ENCODE measurements at places on chromosomes 3 and 15.

DNA sequence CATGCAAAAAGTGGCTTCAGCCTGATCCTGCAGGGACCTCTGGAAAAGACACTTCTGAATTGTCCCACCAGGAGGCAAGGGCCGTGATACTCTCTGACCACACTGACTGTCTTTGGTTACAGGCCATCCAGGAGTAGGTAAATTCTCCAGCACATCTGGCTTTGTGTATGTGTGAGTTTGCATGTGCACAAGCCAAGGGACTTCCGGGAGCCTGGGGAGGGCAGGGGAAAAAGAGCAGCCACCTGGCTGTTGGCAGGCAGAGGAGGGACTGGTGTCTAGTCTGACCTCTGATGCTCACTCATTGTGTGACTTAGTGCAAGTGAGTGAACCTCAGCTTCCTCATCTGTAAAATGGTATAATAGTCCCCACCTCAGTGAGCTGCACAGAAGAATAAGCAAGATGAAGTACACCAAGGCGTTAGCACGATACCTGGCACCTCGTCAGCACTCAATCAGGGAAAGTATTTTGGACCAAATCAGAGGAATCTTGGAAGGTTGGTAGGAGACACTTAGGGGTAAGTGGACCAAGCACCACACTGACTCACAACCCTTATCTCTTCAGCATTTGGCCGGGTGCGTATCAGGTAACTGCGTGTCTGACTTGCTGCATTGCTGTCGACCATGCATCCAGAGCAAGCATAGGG lies 19.1 kb downstream of the KLHL6 start:
- DNase-seq, result no peak

- no peak for DNase-seq
Measured at GRCh38 chr3:45606991-45607712, 12.6 kb downstream of the LIMD1 start.

DNA sequence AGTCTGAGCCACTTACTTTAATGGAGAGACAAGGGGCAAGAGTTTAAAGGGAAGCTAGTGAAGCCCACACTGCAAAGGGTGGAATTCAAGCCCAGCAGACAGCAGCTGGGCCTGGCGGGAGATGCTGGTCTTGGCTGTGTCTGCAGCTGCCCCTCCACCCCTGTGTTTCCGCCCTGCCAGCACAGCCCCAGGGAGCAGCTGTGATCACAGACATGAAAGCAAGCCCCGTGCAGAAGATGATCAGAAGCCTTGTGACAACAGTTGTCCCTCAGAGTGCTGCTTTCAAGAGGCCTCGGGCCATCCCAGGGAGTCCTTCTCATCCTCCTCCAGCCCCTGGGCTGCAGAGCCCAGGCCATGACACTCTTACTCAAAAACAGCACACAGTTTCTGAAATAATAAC lies 24.1 kb upstream of the SLC6A1 start:
- no peak for DNase-seq

GRCh38 chr3:11919390-11919789 lies 72.7 kb upstream of the TAMM41 start:
- DNase-seq, result no peak

DNA sequence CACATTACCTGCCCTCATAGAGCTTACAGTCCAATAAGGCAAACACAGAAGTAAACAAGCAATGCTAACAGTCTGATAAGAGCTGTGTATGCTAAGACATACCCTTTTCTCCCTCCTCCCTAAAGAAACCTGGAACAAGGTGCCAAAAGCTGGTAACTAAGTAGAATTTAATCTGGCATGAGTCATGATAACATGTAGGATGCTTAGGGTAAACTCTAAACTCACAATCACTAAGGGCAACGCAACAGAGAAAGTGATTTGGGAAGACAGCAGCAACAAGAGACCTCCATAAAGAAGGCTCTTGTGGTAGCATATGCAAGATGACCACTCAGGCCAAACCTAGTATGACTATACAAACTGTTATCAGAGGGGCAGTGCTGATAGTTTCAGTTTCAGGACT lies 55.5 kb downstream of the MYO1E start:
- no peak for DNase-seq

DNA sequence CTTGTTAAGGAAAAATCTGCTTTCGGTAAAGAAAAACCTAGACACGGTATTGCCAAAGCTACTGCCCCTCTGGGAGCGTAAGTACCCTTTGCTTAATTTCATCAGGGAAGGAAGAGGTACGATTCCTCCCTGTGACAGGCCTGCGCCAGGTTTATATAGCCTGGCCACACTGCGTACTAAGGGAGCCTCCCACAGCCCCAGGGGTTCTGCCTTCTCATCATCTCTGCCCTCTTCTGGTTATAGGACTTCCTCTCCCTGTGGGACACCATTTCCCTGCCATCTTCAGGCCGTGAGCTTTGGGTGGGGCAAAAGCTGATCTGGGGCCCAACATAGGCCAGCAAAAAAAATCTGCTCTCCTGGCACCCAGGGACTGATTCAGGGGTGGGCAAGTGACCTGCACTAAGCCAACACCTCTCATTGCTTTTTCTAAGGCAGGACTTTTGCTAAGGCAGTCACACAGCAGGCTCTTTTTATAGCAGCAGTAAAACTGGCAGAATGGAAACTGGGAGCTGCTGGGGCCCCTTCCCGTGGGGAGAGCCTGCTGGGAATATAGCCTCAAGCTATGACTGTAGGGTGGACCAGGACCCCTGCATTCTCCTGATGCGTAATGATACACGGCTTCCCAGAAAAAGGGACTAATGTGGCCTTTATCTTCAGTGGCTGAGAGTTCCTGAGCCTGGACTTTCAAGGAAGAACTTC lies 76.2 kb downstream of the PRICKLE2 start:
- DNase-seq, result no peak

DNA sequence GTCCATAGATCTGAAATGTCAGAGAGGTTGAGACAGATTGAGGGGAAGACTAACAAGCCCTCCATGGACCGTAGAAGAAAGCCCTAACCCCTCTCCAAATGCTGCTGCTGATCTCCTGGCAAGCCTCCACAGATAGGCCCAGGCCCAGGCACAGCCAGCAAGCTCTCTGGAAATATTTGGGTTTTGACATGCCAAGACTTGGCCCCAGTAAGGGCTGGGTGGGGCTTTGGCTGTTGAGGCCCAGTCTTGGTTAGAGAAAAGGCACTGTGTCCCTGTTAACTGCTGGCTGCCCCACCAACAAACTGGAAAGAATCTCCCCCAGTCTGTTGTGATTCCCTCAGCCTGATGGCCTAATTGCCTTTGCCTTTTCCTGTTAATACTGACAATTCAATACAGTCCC lies 208.8 kb upstream of the CTDSPL start:
- DNase-seq, result no peak

DNA sequence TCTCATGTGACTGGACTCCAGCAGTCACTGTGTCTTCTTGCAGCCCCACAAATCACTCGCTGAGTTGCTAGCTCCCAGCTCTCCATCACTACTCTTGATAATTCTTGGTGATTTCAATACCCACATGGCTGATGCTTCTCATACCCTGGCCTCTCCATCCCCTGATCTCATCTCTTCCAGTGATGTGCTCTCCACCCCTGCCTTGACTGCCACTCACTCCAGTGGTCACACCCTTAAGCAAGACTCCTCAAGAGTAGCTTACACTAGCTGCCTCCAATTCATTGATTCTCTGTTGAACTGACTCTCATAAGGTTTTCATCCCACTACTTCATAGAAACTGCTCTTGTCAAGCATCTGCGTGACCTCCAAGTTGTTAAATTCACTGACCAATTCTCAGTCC lies 837 bp downstream of the GRK7 start:
- DNase-seq, result no peak

DNA sequence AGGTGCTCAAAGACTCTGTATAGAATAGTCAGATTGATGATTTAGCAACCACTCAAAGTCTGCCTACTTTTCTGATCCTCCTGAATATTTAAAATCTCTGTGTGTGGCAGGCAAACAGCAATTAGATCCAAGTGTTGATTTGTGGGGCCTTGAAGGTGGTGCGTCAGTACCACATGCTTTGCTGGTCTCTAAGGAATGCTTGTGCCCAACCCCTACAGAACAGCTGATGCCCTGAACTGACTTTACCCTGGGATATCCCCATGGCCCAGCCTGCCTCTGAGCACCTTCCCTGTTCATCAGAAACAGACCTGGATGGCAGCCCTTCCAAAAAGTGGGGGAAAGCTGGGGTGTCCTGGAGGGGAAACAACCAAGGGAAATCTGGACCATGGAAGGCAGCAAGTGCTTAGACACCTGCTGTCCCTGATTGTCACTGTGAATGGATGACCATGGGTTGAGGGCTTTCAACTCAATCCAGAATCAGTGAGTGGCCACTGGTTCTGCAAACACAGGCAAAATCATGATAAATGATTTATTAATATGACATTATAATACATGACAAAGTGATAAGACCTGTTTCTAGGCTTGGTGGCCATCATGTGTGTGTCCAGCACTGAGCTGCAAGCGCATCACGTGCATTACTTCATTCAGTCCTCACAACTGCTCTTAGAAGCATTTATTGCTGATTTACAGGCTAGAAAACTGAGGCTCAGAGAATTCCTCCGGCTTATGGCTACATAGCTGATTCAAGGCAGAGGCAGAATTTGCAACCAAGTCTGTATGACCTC lies 76.1 kb upstream of the TPM1 start:
- DNase-seq, result no peak

GRCh38 chr3:45109771-45110508 lies 36.2 kb downstream of the CDCP1 start:
- DNase-seq, result no peak

- no peak for DNase-seq
Measured at GRCh38 chr3:45473841-45474240, 85.5 kb downstream of the LARS2 start.

GRCh38 chr3:42898896-42899675 lies 6.9 kb upstream of the ZNF662 start:
- no peak for DNase-seq

- DNase-seq, result no peak
Measured at GRCh38 chr3:193665370-193665989, 72.5 kb downstream of the OPA1 start.

GRCh38 chr3:106797461-106797860 lies 579.8 kb upstream of the CCDC54 start:
- DNase-seq, result no peak

DNA sequence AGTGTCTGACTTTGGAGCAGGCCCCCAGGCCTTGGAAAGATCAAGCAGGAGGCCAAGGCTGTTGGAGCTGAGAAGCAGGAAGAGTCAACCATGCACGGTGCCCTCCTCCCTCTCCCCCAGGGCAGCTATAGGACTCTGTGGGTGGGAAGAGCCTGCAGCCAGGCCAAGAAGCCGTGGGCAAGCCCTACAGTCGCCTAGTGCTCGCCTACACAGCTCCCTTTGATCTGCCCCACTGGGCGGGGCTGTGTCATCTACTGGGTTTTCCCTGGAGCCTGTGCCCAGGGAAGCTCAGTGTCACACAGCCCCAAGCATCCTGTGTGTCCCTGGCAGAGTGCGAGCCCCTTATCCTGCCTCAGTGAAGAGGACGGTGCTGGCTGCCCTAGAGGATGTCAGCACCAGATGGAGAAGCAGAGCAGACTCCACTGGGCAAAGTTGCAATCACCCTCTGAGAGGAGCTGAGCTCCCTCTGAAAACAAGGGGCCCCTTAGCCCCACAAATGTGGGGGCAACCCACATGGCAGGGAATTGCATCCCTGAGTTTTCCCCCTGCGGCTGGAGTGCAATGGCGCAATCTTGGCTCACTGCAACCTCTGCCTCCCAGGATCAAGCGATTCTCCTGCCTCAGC lies 72.2 kb downstream of the KLF13 start:
- no peak for DNase-seq

DNA sequence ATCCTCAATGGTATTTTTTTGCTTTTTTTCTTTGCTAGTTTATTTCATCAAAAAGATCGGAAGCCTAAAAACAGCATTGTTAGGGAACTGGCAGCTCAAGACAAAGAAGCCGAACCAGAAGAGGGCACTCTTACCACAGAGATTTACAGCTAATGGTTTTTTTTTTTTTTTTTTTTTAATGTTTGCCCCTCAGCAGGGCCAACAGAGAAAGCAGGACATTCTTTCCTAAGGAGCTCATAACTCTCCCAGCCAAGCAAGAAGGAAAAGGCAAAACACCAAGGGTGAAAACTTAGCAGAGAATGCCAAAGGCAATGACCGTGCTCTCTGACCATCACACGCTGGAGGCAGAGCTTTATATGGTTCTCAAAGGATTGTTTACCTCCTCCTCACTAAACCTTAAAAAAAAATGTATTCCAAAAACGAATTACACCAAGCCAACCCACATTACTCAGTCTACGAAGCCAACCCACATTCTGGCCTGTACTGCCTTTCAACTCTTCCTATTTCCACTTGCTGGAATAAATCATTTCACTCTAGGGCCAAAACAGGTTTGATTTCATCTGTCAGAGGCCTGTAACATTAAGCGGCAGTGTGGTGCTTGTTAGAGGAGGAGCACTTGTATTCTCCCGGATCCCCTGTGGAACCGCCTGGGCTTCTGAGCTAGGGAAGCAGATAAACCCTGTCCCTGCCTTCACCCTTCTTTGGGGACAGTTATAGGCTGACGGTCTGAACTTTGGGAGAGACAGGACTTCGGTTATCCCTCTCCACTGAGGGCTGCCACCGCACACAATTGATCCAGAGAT lies 35.6 kb upstream of the GYG1 start:
- no peak for DNase-seq

GRCh38 chr15:48603123-48603500 lies 42.4 kb downstream of the FBN1 start:
- DNase-seq, result no peak

DNA sequence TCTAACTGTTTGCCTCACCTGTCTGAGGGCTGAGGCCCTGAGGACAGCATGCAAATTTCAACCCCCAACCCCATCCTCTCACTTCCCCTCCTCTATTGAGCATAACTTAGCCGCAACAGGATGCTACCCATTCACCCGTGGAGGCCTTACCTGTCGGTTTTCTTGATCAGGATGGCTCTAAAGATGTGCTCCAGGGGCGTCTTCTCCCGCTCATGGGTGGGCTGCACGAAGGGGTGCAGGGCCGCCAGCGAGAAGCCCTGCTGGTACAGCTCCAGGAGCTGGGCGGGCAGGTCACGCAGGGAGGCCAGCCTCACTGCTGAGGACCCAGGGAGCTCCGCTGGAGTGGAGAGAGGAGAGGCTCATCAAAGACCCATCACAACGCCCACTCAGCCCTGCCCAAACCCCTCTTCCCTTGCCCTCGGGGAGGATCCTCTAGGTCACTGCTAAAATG lies 79.8 kb downstream of the RFTN1 start:
- no peak for DNase-seq

Data from activated CD4-positive, alpha-beta T cell treated with anti-CD3 and anti-CD28 coated beads for 24 hours (primary cell).